ENCODE measurements at places on chromosomes 5 and 9.

DNA sequence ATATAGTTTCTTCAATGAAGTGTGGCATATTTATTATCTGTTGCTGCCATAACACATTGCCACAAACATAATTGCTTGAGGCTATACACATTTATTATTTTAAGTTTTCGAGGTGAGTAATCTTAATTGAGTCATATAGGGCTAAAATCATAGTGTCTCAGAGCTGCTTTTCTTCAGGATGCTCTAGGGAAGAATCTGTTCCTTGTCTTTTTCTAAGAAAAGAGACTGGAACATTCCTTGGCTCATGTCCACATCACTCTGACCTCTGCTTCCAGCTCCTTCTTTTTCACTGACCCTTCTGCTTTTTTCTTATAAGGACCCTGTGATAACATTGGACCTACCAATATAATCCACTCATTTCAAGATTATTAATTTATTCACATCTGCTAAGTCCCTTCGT is 632.4 kb upstream of the TYRP1 start:
- DNase-seq: no peak

DNA sequence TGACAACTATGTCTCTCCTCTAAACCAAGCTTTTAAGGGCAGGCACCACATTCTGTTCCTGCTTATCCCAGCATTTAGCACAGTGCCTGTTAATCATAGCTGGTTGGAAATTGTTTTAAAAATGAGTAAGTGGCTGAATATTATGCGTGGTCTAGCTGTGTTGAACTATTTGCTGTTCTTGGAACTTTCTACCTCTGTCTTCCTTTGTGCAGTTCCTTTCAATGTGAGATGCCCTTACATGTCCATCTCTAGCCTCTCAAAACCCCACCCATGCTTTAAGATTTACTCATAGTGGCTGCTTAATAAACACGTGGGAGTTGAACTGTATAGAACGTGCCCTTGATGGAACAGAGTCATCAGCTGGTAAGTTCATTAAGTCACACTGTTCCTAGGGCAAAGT is 34.5 kb downstream of the C9orf57 start:
- DNase-seq: no peak

- peak; percentile 89 for DNase-seq
These were observed 47.0 kb downstream of the SLC44A1 start for GRCh38 chr9:105291422-105291859.

- DNase-seq: no peak
These were observed 194.9 kb downstream of the PALM2AKAP2 start for GRCh38 chr9:109974918-109975276.
